ENCODE measurements at places on chromosomes 13 and 19. TPM values are rescaled to one million over a fixed set of nuclear protein-coding genes. Genes with fewer than 3 reads are reported as not detected.

DNA sequence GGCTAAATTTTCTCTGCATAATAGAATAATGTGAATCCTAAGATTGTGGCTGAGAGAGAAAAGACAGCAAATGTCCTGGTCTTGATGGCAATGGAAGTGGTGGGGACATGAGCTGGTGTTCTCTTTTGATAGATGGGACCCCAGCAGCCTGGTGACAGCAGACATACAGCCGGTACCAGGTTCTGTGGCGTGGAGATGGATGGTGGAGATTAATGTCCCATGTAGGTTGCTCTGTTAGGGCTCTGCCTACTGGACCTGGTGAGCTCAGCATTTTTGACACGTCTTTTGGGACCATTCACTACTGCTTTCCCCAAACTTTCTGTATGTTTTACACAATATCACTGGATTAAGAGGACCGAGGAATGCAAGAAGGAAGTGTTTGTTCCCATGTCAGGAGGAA is 8.2 kb upstream of the SIGLEC14 start:
- DNase-seq, result no peak

GRCh38 chr13:99617474-99618255 is 116.4 kb downstream of the TM9SF2 start:
- DNase-seq, result no peak

DNA sequence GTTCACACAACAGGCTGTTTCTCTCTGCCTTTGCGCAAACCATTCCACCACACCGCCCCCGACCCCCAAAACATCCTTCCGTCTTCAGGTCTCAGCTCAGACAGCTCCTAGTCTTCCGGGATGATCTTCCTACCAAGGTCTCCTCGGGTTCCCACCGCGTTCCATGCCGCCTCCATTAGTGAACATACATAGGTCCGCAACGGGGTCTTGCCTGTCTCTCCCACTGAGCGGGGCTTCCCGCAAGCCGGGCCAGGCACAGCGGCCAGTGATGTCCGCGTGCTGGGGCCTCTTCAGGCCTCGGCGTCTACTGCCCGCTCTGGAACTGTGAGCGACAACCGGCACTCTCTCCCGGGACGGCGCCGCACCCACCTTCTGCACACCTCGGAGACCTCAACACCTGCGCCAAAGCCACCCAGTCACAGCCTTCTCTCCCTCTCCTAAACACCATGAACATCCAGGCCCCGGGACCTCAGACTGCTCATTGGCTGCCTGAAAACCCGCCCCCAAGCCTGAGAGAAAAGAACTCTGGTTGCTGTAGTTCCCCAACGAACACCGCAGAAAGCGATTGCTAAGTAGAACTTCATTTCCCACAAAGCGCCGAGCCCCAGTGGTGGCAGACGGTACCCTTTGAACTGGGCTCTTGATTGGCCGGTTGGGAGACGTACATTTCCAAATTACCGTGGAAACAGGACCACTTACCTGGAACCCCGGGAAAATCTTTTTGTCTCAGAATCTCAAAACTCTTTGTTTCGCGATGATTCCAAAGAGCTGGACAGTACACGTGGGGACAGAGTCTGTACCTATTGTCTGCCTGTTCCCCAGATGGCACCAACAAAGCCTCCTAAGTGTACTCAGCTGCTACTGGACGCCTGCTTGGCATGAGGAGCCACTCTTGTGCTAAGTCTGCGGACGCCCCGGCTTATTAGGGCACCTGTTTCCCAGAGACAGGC is 9.5 kb downstream of the DYRK1B start:
- peak; percentile 89 for DNase-seq

NKPD1 gene
- total RNA-seq, result not detected

GRCh38 chr13:30718661-30719524 is 16.4 kb upstream of the ALOX5AP start:
- DNase-seq, result no peak

- DNase-seq, result no peak
These were observed 23.3 kb downstream of the PRR12 start for GRCh38 chr19:49614096-49614833.

- no peak for DNase-seq
These were observed at the start of gene LACC1 for GRCh38 chr13:43879755-43880181. TSS of gene LACC1 (plus strand) at chr13:43879904. CDS start at chr13:43880986, 1,082 bp downstream.

GRCh38 chr19:19137556-19138108 is 646 bp downstream of the TMEM161A start:
- DNase-seq, result no peak

GRCh38 chr13:99989276-99990125 is 7.9 kb downstream of the ZIC2 start:
- no peak for DNase-seq

GRCh38 chr19:41548954-41549688 is 26.8 kb upstream of the CEACAM21 start:
- no peak for DNase-seq

- DNase-seq, result no peak
These were observed 1.2 kb downstream of the PTPRS start for GRCh38 chr19:5339198-5339949.

MAMSTR gene
- 5.8 TPM for total RNA-seq

- DNase-seq, result no peak
These were observed 483.2 kb downstream of the DIAPH3 start for GRCh38 chr13:59680429-59681024.

- no peak for DNase-seq
These were observed 204.3 kb upstream of the IPO5 start for GRCh38 chr13:97749174-97749573.

DNA sequence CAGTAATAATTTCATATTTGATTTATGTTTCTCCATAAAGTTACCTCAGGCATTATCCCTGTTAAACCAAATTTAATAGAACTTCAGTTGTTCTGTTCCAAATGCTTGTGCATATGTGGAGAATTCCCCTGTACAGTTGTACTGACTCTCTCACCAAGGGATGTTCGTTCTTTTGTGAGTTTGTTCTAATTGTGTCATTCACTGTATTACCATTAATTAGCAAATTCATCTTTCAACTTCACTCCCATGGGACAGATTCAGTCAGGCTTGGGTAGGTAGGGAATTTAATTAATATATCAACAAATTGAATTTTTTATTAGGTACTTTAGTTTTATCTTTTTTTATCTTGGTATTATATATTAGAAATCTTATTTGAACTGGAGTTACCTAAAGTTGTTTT is 265.4 kb downstream of the DCT start:
- DNase-seq, result no peak

DNA sequence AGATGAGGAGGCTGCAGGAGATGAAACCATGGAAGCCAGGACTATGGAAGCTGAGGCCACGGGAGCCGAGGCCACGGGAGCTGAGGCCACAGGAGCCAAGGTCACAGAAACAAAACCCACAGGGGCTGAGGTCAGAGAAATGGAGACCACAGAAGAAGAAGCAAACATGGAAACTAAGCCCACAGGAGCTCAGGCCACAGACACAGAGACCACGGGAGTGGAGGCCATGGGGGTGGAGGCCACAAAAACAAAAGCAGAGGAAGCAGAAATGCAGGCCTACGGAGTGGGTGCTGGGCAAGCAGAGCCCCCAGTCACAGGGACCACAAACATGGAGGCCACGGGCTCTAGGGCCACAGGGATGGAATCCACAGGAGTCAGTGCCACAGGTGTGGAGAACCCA is 12.5 kb upstream of the EBI3 start:
- no peak for DNase-seq

CSNK1A1L gene
- total RNA-seq, result not detected

MBD3L3 gene
- total RNA-seq, result not detected

DNA sequence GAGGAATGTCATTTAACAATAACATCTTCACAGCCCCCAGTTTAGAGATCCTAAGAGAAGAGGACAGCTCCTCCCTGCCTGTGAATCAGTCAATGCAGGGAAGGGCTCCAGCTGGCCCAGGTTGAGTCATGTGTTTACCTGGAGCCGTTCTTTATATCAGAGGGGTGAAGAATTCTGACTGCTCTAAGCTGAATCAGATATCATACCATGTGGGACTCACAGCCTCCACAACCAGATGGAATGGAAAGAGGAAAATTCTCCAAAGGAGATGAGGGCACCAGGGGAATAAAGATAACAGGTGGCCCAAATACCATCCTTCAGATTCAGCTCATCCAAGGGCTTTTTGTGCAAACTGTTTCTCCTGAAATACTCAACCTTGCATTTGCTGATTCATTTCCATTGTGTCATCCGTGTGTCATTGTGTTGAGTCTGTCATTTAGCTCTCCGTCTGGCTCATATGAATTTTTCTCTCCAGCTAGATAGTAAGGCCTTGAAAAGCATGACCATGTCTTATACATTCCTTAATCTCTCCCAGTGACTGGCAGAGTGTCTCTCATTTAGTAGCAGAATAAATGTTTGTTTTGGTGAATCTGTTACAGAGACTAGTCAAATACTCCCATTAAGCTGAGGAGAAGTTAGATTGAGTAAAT is 217.9 kb downstream of the RFC3 start:
- DNase-seq, result no peak

DNA sequence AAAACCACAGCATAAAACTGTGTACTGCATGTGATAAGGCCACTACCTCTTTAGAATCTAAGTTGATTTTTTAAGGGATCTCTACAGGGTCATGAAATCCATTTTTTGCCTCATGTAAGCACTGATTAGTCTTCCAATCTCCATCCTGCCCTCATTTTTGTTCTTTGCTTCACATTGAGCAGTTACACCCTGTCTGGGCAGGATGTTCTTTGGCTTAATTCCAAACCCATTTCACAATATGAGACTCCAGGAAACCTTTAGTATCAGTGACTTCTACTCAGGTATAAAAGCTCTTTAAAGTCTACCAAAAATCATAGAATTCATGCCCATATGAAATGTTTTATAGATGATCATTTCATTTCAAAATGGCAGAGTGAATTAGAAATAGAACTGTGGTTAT is 592.6 kb downstream of the TBC1D4 start:
- DNase-seq, result no peak

ZNF222 gene
- total RNA-seq, result 3.1 TPM

DNA sequence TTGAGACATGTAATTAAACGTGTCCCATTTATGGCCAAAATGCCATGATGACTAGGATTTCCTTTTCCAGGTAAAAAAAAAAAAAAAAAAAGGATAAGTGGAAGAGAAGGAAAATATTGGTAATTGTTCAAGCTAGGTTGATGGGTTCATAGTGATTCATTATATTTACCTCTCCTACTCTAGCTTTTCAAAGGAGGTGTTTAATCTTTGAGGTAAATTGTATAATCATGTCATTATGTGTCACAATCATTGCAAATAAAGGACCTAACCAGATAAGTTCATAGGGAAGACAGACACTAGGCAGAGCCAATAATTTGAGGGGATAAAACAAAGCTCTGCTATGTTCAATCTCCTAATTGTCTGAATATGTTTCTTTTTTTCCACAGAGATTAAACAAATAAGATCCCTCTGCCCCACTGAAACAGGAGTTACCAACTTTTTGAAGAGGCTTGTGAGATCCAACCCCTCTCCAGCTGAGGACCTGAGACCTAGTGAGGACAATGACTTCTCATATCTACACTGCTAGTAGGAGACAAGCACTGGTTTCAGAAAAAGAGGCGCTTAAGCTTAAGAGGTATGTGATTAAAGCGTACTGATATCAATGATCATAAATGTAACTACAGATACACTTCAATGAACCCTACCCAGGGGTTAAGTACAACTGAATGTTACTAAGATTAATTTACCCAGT is 61.4 kb downstream of the USP12 start:
- no peak for DNase-seq

GRCh38 chr13:60720590-60720989 is 323.6 kb downstream of the TDRD3 start:
- no peak for DNase-seq

GRCh38 chr13:26220575-26220974 is 1.5 kb downstream of the RNF6 start:
- DNase-seq, result no peak

- DNase-seq, result peak; percentile 32
These were observed 168.2 kb downstream of the TEX29 start for GRCh38 chr13:111488486-111489132.

- DNase-seq, result peak; percentile 50
These were observed 35.6 kb downstream of the ATP11A start for GRCh38 chr13:112725346-112726015.

GRCh38 chr13:43469791-43470190 is 317.0 kb downstream of the ENOX1 start:
- DNase-seq, result no peak

- no peak for DNase-seq
These were observed 162.1 kb upstream of the TMTC4 start for GRCh38 chr13:100836711-100837110.

OSCAR gene
- 4.0 TPM for total RNA-seq

GRCh38 chr13:28655561-28655960 is 3.4 kb upstream of the POMP start:
- no peak for DNase-seq

DDX49 gene
- total RNA-seq, result 24.0 TPM

DNA sequence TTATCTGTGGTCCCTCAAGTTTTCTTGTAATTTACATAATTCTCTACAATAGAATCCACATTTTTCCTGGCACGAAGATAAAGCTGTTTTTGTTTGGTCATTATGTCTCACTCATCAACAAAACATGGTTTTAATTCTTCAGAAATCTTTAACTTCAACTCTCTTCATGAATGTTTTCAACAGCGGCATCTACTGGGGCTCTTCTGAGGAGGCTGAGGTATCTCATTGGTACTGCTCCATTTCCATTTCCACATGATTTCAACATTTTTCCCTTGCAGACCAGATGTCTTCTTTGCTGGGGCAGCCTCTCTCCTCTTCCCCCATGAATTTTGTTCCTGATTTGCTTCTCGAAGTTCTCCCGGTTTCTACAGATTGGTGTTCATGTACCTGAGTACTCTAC is 5.8 kb upstream of the KBTBD7 start:
- DNase-seq, result no peak

CAMSAP3 gene
- total RNA-seq, result not detected

DNA sequence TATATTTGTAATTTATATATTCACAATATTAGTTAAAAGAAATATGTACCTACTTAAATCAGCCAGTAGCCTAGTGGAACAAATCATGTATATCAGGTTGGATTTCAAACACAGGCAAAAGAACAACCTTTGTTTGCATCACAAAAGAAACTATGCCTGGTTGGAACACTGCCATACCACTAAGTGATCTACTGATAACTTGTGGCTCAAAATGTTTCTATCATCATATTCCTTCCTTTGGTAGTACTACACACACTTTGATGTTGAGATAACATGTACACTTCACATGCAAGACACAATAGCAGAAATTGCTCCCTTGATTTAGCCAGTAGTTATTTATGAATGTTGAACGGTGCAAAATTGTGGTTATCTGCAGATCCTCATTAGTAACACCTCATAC is 146.0 kb upstream of the GPC6 start:
- DNase-seq, result no peak

ZNF492 gene
- total RNA-seq, result 0.62 TPM

PSG4 gene
- not detected for total RNA-seq

- no peak for DNase-seq
These were observed 134.5 kb downstream of the TBC1D4 start for GRCh38 chr13:75347457-75347856.

DNA sequence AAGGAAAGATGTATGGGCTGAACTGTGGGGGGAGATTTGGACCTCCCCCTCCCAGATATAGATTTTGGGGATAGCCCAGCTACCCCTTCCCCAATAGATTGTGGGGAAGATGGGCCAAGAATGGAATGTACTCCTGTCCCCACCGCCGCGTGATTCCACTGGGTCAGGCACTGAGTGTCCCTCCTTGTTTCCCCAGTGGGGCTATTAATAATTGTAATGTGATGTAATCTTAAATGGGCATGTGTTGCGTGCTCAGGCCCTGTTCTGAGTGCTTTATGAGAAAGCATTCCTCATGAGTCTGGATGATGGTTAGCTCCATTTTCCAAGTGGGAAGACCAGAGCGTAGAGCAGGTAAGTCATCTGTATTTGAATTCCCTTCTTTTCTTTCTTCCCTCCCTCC is 1.4 kb downstream of the PSMD8 start:
- DNase-seq, result no peak

GRCh38 chr19:48491793-48492123 is 19.9 kb downstream of the LMTK3 start:
- no peak for DNase-seq

FLT3LG gene
- total RNA-seq, result 19.6 TPM
